ENCODE measurements at places on chromosomes 7 and 10. TPM values are rescaled to one million over a fixed set of nuclear protein-coding genes. Genes with fewer than 3 reads are reported as not detected.

- DNase-seq: peak; percentile 94
Observed at GRCh38 chr10:113071446-113071845, 121.4 kb downstream of the TCF7L2 start.

DOCK4 gene
- total RNA-seq: 24.9 TPM

DNA sequence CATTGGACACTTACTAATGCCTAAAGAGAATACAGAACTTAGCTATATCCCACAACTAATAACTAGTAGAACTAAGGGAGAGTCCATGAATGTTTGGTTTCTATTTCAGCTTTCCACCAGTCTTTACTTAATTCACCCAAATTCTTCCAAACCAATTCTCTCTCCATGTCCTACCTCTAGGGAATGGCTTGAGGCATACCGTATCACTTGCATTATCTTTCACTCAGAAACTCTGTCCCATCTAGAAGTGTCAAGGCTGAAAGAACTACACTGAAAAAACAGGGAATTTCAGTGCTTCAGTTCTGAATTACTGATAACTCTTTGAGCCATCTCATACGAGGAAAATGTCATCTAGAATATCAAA is 758 bp downstream of the TMEM168 start:
- DNase-seq: no peak

SEMA3D gene
- 0.66 TPM for total RNA-seq
